Sigmoid colon (tissue), 7 donors: ENCODE measurements at places on chromosomes 2 and 18. TPM values are rescaled to one million over a fixed set of nuclear protein-coding genes. Genes with fewer than 3 reads are reported as not detected.

DNA sequence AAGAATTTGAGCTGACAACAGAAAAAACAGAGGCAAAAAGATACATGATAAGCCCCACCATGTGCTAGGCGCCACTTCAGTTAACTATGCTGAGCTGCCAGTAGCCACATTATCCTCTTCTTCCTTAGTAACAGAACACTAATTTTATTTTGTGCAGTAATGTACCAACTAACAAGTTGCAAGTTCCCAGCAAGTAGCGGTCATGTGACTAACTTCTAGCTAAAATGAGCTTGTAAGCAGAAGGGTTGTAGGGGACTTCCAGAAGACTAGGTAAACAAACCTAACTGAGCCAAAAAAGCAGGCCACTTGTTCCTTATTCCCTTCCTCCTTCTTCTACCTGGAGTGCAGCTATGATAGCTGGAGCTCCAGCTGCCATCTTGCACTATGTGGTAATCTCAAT is 75.5 kb downstream of the DTNB start:
- no peak for DNase-seq

The KANSL1L gene
- 2.8 TPM for polyA plus RNA-seq

DNA sequence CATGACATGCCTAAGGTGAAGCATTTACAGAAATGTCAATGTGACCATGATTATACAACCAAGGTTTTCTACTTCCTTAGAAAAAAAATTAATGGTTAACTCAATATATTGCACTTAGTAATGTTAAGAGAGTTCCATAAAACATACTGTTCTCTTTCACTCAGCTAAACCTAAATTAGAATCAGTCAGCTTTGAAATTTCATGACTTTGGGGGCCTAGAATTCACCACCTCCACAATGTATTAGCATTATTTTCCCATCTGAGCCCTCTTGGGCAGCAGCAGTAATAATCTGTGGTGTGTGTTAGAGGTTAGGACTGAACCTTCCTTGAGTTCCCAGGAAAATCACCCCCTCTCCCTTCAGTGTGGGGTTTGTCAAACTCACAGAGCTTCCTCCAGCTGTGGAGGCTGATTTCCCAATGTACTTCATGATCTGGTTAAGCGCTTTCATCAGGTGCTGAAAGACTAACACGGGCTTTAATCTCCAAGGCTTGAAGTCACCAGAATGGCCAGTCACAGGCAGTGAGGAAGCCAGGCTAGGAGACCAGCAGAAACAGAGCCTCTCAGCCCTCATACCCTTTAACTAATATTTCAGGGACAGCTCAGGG is 7.1 kb upstream of the UPP2 start:
- no peak for DNase-seq

- DNase-seq, result no peak
Observed at GRCh38 chr2:223109341-223109740, 57.4 kb downstream of the KCNE4 start.

GRCh38 chr2:227616631-227617030 is 667 bp upstream of the SCYGR4 start:
- no peak for DNase-seq

GRCh38 chr2:181037922-181038321 is 57.5 kb downstream of the UBE2E3 start:
- DNase-seq, result no peak

DNA sequence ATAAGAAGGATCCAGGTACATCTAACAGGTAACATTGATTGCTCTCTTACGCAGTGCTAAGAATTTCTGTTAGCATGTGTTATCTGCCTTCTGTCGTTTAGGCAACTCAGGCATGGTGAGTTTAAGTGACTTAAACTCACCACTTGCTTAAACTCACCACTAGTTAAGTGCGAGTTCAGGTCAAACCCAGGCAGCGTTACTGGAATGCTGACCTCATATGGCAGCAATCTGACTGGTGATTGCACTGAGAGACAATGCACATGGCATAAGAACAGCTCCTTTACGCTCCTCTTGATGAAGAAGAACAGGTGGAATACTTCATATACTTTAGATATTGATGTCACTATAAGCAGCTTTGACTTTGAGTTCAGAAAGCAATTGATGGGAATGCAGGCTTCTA is 954.1 kb downstream of the SOCS6 start:
- DNase-seq, result no peak

The NCKAP5 gene
- polyA plus RNA-seq, result 0.52 TPM

The ALPP gene
- polyA plus RNA-seq, result 0.03 TPM

DNA sequence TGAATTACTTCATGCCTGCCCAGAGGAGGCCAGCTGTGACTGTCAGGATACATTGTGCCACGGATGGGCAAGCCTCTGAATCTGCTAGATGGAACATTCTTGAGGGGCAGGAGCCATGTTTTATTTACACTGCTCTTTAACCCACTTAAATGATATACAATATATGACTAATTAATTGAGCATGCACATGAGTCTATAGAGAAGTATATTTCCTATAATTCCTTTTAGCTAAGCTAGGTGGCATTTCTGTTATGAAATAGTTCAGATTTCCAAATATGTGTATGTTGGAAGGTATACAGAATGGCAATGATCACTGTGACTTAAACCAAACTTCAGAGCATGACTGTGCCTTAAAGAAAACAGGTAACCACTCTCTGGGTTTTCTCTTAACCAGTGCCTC is 131.7 kb downstream of the RAB3GAP1 start:
- DNase-seq, result no peak

The TMEM247 gene
- not detected for polyA plus RNA-seq

DNA sequence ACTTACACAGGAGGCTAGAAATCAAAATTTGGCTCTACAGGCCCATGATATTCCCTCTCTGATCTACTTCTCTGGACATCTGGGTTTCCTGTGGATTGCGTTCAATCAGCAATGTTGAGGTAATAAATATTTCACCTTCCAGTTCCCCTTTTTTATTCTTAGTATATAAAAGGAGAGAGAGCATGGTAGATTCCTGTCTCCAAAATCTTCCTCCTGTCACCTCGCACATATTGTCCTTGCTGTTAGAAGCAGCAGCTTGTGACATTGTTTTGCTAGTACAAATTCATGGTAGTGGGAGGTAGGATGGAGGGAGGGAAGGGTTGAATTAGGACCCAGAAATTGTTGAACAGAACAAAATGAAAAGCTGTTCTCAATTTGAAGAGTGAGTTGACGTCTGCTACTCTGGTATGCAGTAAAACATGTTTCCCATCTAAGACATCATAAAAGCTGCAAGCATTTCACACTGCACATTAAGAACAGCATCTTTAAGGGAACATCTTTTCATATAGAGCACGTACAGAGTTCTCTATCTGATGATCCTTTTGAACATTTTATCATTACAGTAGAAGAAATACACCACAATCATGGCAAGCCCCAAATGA is 156.4 kb downstream of the RDH14 start:
- no peak for DNase-seq

- no peak for DNase-seq
Observed at GRCh38 chr2:25825238-25825637, 53.0 kb downstream of the ASXL2 start.

The FAM228A gene
- 0.23 TPM for polyA plus RNA-seq
